Glutamatergic neuron (in vitro differentiated cells): ENCODE measurements at places on chromosomes 3 and 15.

GRCh38 chr3:134332344-134332743 is 41.9 kb downstream of the AMOTL2 start:
- DNase-seq: no peak

GRCh38 chr3:190165253-190165652 is 44.6 kb upstream of the P3H2 start:
- no peak for DNase-seq

DNA sequence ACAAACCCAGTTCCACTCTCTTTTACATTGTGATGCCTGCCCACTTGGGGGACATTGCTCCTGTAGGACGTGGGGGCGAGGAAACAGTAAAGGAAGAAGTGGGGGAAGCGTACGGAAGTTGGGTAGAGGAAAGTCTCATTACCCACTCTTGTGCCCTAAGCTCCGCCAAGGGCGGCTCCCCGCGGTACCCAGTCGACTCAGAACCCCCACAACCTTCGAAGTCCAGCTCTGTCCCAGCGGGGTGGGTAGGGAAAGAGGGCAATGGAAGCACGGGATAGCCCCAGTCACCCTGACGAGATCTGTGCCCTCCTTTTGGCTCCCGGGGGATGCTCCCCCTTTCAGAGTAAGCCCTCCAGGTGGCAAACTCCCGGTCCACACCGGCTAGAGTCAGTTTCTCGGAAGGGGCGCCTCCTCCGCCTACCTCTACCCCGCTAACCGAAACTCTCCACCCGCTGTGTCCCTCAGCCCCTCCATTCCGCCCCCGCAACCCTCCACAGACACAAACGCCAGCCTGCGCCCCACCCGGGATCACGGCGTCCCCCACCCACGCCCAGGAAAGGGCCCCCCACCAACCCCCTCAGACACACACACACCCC is 527 bp downstream of the CSNK1G1 start:
- peak; percentile 35 for DNase-seq

DNA sequence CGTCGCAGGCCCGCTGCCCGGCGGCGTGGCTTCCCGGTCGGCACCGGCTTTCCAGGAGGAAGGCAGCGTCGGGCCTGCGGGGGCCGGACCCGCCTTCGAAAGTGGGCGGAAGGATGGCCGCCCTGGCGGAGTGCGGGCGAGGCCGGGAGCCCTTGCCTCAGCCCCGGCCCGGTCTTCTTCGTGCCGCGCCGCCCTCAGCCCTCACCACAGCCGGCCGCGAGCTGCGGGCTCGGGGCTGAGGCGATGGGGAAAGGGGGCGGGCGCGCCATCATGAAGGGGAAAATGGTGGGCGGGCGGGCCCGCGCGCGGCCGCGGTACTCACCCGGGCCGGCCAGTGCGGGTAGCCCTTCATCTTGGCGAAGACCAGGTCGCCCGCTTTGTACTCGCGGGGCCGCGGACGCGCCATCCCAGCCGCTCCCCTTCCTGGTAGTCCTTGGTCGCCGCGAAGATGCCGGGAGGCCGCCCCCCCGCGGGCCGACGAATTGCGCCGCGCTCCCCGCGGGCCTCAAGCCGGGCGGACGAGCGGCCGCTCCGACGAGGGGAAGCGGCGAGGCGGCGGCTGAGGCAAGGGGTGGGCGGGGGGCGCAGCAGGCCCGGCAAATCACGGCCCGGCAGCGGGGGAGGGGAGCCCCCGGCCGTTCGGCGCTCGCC is 489 bp downstream of the HDGFL3 start:
- DNase-seq: peak; percentile 79

- DNase-seq: no peak
Measured at GRCh38 chr15:94451466-94451865, 220.1 kb downstream of the MCTP2 start.

DNA sequence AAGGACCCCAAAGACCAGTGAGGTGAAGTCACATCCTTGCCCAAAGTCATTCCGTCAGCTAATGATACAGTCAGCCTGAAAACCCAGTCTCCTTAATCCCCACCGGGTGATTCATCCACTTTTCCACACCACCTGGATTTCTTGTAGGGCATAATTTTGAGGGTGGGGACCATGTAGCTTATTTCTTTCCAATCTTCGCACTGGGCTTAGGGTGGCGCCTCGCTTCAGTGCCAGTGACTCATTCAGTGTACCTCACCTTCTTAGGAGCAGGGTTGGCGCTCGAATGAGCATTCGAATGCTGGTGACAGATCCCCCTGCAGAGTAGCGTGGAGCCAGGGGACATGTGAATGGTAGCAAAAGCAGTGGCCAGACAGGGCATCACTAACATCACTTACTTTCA is 24.0 kb downstream of the BMF start:
- no peak for DNase-seq

GRCh38 chr3:11090551-11090950 is 63.7 kb upstream of the HRH1 start:
- DNase-seq: no peak

DNA sequence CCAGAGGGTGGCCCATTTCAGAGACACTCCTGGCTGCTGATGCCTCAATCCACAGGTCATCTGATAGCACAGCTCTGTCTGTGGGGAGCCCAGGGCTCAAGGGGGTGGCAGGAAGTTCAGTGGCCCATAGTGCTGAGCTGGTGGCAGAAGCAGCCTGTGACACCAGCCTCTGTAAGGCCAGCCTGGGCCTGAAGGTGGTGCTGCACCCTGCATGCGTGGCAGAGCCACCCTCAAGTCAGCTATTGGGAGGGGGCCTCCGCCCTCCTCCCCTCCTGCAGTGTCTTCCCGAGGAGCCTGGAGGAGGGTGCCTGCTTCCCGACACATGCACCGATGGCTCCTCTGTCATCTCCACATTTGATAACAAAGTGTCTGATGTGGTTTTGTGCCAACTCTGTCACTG is 3.0 kb downstream of the PLA1A start:
- DNase-seq: peak; percentile 39
